ENCODE measurements at places on chromosomes 3 and 15.

GRCh38 chr3:79392479-79392878 is 375.3 kb downstream of the ROBO1 start:
- DNase-seq, result no peak

DNA sequence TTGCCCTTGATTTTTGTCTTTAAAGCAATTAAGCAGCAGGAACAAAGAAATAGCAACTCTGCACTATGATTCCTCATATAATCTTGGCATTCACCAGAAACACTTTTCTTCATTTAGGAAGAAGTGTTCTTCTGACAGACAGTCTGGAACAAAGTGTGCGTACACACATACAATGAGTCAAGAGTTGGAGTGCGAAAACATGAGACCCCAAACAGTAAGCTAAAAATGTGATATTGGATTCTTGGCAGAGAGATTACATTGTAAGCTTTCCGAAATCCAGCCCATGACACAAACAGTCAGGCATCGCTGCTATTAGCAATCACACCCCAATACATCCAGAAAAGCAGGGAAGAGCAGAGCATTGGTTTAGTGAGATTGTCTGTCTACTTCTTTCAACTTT is 306.7 kb upstream of the TBC1D5 start:
- no peak for DNase-seq

DNA sequence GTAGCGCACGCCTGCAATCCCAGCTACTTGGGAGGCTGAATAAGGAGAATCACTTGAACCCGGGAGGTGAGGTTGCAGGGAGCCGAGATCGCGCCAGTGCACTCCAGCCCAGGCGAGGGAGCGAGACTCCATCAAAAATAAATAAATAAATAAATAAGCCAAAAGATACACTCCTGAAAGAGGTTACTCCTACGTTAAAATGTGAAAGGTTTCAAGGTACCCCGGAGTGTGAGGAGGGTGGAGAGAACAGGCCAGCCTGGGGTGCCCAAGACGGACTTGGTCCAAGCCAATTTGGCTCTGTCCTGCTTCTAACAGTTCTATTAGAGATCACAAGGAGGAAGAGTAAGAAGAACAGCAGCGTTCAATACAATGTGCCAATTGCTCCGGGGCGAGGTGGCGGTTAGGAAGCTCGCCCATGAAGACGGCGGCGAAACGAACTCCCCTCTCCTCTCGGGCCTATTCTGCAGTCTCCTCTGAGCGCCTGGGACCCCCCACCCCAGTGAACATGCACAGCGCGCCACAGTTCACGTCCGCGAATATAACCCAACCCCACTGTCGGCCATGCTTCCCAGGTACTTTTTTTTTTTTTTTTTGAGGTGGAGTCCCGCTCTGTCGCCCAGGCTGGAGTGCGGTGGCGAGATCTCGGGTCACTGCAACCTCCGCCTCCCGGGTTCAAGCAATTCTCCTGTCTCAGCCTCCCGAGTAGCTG is 942 bp downstream of the ELP6 start:
- DNase-seq, result peak; percentile 1

- DNase-seq, result no peak
Measured at GRCh38 chr15:100959066-100960050, 40.2 kb downstream of the LRRK1 start.

DNA sequence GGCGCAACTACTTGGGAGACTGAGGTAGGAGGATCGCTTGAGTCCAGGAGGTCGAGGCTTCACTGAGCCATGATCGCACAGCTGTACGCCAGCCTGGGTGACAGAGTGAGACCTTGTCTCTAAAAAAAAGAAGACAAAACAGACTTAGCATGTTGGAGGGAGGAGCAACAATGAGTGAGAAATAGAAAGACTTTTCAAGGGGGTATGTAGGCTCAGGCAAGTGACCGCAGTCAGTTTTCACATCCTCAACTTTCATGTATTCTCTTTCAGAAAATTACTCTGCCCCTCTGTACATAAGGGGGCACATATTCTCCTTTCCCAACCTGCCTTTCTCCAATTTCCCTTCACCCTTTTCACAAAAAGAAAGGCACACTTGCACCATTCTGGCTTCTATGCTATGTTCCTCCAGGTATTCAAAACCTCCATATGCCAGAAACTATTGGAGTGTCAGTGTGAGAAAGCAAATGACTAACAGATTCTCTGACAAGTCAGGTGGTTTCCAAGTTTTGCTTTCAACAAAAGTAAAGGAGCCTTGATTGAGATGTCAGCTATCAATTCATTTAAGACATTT is 7.6 kb downstream of the NSUN3 start:
- no peak for DNase-seq

- no peak for DNase-seq
Measured at GRCh38 chr15:63063164-63063756, 20.7 kb downstream of the TPM1 start.

DNA sequence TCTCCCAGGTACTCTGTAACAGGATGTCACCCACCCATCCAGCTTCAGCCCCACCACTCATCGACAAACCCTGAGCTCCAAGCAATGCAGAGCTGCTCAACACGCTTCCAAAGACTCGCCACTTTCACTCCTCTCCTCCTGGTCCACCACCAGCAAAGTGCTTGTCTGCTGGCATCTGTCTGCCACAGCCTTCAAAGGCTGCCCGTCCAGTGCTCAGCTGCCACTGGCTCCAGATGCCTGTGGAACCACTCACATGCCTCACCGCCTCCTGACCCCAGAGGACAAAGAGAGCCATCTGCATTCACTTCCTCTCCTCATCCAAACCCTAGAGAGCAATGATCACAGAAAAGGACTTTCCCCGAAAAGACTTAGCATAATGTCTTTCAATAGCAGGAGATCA is 109.5 kb upstream of the OCA2 start:
- no peak for DNase-seq

DNA sequence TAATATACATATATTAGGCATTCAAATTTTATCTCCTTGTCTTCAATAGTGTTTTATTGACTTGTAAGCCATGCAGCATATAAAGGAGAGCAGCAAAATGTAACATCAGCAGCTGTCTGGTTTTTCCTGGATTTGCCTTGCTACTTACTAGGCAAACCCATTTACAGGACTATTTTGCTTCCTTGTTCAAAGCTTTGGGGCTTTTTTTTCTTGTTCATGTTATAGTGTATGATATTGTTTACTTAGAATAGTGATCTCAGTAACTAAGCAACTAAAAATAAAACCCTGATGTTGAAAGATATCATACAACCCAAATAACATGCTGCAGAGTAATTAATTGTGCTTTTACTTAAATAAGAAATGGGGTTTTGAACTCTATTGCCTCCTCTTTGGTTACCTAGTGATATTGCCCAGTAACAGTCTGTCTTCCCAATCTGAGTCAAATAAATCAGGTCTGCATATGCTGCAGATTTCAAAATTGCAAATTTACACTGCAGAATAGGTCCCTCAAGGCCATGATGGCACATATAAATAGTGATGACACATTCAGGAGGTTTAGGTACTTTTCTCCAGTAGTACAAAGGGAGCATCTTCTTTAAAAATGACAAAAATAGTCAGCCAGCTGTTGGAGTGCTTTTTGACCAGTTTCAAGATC is 578.1 kb upstream of the NECTIN3 start:
- no peak for DNase-seq

DNA sequence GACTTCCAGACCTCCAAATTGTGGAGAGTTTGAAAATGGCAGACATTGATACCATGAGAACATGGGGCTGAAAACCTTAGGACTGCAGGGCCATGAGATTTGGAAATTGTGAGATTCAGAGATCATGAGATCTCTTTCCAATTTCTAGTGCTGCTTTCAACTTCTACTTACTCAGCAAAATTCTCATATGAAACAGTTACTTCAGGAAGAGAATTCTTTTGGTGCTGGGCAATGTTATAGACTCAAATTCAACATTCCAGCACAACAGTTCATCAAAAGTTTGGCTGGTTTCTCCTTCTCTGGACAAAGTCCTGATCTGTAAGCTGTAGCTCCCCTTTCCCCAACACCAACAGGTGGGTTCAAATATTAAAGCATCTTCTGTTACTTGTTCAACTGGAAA is 506.9 kb upstream of the NECTIN3 start:
- DNase-seq, result no peak

DNA sequence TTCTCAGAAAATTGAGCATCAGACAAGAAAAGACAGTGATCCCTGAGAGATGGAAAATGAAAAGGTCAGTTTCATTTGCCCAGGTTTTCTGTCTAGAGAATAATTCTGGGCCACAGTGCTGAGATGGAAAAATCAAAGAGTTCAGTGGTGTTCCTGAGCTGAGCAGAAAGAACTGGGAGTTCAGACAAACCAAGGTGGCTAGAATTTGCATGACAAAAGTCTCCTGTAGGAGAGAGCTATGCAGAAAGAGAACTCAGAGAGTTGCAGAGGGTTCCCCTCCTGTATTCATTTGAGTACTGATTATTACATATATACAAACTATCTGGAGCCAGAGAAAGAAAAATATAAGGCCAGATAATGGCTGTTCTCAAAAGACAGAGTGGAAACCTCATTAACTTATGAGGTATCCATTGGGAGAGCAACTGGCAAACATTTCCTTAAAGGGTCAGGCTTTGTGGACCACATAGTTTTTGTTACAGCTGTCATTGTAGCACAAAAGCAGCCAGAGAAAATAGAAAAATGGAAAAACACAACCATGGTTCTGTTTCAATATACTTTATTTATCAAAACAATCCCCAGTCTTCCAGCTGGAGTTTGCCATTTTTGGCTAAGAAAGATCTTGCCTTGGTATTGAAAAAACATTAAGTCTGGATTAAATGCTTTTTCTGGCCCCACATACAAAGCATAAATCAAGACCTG is 1004.1 kb downstream of the TBL1XR1 start:
- DNase-seq, result no peak

DNA sequence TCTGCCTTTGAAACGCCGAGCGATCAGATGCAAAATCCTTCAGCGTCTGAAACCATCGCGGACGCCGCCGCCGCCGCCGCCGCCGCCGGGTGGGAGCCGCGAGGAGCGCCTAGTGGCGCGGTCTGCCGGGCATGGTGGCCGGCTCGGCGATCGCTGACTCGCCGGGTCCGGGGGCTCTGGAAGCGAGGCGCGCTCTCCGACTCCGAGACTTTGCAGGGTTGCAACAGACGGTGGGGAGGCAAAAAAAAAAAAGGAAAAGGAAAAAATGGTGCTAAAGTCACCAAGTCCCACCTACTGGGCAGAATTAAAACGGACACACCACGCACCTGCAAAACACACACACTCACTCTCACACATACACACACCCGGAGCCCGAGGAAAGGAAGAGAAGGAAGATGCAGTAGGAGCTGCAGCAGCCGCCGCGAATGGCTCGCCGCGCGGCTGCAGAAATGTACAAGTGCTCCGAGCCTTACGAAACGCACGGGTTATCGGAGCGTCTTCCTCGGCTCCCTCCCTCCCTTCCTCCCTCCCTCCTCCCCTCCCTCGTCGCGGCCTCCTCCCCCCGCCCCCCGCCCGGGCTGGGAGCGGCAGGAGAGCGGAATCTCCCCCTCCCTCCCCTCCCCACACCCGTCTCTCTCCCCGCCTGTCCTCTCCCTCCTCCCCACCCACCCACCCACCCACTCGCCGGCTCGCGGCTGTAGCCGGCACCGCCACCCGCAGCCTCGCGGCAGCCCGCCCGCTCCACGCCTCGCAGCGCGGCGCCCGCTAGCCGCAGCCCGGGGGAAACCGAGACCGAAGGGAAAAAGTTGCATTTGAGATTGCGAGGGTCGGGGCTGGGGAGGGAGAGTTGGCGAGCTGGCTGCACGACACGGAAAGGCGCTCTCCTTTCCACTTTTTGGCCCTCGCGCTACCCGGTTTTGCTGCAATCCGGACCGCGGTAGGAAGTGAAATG is at the start of gene NTRK3:
TSS of gene NTRK3 (minus strand) at position 461 of the 952 bp plus-strand sequence. CDS start 586 bp downstream, outside the sequence.
- no peak for DNase-seq

GRCh38 chr3:139425745-139426400 is 36.4 kb upstream of the COPB2 start:
- no peak for DNase-seq

DNA sequence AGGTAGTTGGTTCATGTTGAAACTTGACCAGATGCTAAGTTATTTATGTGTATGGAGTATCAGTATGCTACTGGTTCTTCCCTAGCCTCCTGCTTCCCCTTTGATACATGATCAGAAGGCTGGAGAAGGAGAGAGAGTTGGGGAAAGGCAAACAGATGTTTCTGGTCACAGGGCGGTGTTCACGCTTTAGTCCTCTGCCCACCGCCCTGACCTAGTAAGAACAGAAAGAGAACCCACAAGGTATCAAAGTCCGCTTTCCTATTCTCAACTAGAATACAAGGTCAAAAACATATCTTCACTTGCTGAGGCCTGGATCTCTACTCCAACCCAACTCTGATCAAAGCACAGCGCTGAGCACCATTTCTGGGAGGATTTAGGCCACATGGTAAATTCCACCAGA is 55.5 kb downstream of the NCEH1 start:
- no peak for DNase-seq

Measured in activated T-helper 1 cell treated with anti-CD3 and anti-CD28 coated beads, Interleukin-2, amount 50 U/mL, for 16 hours (primary cell).